ENCODE measurements at places on chromosomes 4 and X.

- DNase-seq: no peak
Measured at GRCh38 chrX:136200466-136200865, 50.7 kb downstream of the MAP7D3 start.

GRCh38 chr4:83268491-83268890, 16.1 kb downstream of the COQ2 start:
- no peak for DNase-seq

DNA sequence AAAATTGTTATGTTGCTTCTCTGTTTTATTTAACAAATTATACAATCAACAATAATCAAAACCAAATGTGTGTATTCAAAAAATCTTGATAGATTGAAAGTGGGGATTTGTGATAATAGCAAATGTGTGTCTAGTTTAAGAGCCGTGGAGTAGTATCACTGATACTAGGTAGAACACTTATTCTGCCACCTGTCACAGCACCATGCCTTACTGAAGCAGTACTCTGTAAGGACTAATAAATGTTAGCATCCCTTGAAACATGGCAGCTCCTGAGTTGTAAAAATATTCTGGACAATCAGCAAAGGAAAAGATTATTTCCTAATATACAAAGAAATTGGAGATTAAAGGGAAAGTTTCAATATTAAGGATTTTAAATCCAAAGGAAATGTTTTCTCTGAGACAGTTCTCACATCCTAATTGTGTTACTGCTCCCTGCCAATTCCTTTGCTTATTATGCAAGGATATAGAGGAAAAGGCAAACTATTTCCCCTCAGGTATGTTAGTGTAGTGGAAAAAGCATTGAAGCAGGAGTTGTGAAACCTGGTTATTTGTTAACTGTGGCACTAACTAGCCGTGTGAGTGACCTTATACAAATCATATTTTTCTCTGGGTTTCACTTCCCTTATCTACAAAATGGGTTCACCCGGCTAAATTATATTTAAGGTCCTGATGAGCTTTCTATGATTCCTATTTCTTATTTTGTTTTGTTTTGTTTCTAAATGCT, 303.1 kb downstream of the ARHGAP24 start:
- no peak for DNase-seq

- DNase-seq: no peak
Measured at GRCh38 chr4:32841217-32841616, 2121.0 kb downstream of the PCDH7 start.

DNA sequence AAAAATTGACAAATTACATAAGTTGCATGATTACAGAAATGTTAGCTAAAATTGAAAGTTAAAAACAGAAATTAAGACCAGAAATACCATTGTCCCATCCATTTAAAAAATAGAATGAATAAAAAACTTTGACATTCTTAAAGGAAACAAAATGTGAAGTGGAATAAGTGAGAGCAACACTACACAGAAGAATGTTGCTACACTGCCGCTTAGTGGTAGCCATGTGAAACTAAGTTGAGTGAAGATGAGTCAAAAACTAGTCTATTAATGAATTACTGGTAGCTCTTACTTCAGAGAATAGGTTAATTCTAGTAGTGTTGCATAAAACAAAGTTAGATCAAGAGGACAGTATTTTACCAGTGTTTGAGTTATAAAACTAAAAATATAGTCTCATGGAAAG, 571.0 kb upstream of the KLHL4 start:
- no peak for DNase-seq

GRCh38 chrX:151974336-151975227, at the start of gene GABRE:
Gene GABRE, minus strand, starts transcription at chrX:151974676. Its CDS starts 51 bp downstream, at chrX:151974625.
- peak; percentile 43 for DNase-seq

DNA sequence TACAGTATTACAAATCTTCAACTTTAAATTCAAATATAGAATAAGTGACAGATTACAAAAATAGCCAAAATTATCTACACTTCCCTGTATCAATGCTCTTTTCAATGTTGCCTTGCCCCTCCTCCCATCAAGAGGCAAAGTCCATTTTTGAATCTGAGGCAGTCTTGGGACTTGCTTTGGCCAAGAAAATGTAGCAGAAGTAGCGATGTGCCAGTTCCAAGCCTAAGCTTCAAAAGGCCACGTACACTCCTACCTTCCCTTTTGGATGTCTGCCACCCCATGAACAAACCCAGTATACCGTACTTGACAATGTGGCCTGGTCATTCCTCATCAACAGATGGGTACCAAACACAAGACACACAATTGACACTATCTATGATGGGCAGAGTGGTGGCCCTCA, 24.1 kb downstream of the SEC24D start:
- DNase-seq: no peak

DNA sequence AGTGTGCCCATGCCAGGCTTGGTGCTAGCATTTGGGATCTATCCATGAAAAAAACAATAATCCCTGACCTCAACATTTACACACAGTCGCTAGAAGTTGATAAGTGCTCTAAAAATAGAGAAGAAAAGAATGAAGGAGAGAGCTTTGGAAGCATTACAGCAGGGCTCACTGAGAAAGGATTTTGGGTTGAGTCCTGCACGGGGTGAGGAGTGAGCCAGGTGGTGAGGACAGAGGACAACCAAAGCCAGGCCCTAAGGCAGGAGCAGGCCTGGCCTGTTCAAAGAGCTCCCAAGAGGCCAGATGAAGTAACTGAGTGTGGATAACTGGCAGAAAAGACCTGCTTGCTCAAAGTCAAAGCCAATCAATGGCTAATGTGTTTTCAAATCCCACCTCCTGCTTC, 20.7 kb upstream of the PROM1 start:
- peak; percentile 3 for DNase-seq

DNA sequence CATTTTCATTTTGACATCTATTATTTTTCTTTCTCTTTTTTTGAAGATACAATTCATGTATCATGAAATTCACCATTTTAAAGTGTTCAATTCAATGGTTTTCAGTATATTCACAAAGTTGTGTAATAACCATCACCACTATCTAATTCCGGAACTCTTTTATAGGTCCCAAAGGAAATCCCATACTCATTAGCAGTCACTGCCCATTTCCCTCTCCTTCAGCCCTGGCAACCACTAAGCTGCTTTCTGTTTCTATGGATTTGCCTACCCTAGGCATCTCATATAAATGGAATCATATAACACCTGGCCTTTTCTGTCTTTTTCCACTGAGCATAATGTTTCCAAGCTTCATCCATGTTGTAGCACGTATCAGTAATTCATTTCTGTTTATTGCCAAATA, 3.2 kb upstream of the FGF2 start:
- no peak for DNase-seq

GRCh38 chr4:16608123-16608522, 290.3 kb downstream of the LDB2 start:
- DNase-seq: no peak

DNA sequence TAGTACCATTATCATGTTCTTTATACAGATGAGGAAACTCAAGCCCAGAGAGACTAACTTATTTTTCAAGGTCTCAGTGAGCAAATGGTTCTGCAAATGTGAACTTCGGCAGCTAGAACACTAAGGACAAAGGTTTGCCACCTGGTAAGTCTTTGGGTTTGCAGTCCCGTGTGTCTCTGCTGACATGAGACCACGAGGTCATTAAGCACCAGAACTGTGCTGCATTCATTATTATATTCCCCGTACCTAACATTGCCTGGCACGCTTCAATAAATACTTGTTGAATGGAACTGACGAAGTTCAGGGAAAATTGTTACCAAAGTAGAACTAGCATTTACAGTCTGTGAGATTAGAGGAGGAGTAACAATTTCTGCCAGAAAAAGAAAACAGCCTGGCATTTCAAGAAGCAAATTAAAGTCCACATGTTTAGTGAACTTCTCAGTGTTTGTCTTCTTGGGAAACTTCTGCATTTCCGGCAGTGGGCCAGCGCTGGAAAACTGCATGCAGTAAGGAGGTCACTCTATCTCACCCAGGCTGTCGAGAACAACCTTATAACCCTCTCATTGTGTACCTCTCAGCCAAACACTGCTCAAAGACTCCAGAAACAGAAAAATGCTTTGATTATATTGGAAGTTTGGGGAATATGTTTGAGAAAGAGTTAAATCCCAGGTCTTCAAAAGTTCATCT, 67.4 kb upstream of the CPEB2 start:
- no peak for DNase-seq
